SJSA1 (cell line): ENCODE measurements at places on chromosomes 2 and 18. TPM values are rescaled to one million over a fixed set of nuclear protein-coding genes. Genes with fewer than 3 reads are reported as not detected.
A peak's percentile ranks its signal among the peaks of the same experiment; 100 is the strongest.

The COL6A3 gene
- 160 and 243 TPM in 2 replicates for total RNA-seq

The LYG2 gene
- total RNA-seq: not detected in 2 replicates

The ALPG gene
- 0.03 TPM in 1 of 2 replicates, not detected in the other for total RNA-seq

The HRH4 gene
- total RNA-seq: not detected in 2 replicates

The CNDP1 gene
- not detected in 2 replicates for total RNA-seq

The CRYGC gene
- not detected in 2 replicates for total RNA-seq

The DUSP11 gene
- total RNA-seq: 30.3 and 40.4 TPM in 2 replicates

The DSG4 gene
- total RNA-seq: not detected in 2 replicates

- DNase-seq: no peak
Observed at GRCh38 chr2:232276733-232277313, 101.7 kb upstream of the ALPP start.

DNA sequence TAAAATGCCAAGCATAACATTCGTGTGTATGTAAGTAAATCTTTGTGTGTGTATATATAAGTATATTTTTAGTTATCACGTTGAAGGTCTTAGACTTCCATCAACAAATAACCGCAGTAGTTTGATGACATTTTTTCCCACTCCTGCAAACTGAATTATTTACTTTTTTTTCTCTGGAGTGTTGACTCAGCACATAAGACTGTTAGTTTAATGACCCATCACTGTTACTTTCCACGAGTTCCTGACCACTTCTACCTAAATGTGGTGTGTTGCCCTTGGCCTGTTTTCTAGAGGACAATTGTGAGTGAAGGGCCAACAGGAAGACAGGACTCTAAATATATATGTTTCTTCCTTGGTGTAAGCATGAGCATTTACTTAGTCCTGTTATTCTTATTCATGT lies 71.3 kb upstream of the TXNDC2 start:
- peak; percentile 61 for DNase-seq

DNA sequence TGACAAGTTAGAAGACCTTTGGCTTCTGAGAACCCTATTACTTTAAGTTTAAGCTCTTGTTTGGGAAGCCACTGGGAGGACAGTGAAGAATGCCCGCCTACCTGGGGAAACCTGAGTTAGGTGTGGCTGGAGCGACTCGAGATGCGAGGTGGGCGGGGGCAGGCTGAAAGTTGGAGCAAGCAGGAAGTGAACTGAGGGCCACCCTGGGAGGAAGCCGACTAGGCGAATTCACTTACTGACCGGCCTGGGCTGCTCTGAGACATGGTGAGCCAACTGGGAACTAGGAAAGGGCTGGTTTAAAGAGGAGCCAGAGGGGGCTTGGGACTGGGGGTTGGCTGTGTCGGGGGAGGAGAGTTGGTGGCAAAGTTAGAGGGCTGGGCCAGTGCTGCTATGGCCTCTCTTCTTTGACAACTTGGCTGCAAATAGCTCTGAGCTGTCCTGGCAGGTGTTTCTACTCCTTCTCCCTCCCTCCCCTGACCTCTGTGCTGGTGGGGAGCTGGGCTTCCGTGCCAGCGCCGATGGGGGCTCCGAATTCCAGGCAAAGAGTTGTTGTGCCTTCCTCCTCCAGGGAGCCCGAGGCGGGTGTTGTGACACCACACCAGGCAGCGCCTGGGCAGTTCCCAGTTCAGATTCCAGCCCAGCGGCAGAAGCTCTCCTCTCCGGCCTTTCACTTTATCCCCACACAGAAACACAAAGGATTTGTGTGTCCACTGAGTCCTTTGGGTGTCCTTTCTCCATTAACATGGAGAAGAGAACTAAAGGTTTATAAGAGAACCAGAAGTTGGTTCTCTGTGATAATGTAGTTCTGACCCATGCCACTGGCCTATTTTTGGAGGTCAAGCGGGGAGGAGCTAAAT lies at the start of gene VAMP8:
VAMP8 (plus strand) TSS at position 201 of the 857 bp plus-strand sequence; CDS start at position 262, 61 bp downstream.
- DNase-seq: no peak

GRCh38 chr18:74282755-74283554 lies 8.8 kb downstream of the CYB5A start:
- DNase-seq: no peak

- no peak for DNase-seq
Observed at GRCh38 chr2:165058476-165059265, 103.3 kb upstream of the SLC38A11 start.

DNA sequence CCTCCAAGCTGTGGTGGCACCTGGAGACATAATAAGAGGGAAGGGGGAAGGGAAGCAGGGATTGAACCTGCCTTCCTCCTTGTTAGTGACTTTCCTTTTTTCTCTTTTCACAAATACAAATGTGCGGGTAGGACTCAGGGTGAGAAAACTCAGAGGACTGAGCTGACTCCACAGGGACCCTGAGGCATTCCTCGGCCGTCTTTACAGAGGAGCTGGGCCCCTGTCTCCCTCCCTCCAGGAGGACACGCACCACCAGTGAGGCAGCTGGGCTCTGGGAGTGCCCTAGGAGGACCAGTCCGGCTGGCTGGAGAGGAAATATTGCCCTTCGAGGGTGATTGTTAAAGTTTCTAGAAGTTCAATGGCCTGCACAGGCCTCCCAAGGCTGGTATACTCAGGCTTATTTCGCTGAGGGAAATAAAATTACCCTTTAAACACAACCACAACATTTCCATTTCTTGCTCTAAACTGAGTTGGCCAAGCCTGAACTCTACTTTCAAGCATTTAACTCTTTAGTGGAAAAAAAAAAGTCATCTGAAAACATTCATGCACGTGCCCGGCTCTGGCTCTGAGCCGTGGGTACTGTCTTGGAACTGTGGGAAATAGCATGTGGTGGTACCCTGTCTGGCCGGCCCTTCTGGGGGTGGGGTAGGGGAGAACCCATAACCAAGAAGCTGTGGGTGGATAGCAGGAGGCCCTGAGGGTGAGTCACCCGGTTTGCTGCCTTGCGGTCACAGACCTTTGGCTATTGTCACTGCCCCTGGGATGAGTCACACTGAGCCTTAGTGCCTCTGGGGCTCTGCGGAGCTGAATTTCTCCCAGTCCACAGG lies 116.0 kb downstream of the COPS8 start:
- DNase-seq: peak; percentile 98

DNA sequence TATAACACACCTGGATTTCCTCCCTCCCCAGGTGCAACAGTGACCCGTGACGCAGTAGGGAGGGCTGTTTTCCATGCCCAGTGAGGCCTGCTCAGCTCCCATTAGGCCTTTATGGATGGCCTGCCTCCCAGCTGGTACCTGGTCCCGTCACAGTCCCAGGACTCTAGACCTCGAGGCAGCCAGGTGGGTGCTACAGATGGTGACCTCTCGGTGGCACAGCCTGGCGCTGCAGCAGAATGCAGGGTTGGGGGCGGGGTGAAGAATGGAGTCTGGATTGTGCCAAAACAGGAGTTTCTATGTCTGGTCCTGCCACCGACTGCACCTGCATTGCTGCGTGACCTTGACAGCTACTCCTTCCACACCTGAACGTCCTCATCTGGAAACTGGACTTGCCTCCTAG lies 18.0 kb upstream of the YWHAQ start:
- DNase-seq: no peak

DNA sequence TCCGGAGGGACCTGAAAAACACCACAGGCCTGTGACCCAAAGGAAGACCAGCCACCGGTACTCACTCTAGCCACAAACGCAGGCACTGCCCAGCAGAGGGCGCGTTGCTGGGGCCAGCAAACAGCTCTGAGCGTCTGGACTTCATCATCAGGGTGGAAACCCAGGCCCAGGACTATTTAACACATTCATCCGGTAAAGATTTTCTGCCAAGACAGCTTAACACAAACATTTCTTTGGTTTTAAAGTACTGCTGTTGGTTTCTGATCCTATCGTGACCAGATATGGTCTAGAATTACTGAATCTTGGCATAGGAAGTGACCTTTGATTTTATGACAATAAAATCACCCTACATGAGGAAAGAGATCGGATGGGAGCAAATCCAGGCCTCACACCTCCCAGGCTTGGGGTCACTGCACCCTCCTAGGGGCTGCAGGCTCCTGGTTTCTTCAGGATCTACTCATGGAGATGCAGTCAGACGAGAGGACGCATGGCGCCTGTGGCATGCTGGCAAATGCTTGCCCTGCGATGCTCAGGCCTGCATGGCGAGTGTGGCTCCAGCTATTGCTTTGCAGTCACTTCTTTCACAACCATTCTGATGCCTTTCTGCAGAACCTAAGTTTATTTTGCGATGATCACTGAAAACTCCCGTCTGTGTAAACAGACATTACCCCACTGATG lies 130.4 kb downstream of the COL4A4 start:
- peak; percentile 12 for DNase-seq

- DNase-seq: no peak
Observed at GRCh38 chr18:49843778-49844625, 30.7 kb upstream of the ACAA2 start.

DNA sequence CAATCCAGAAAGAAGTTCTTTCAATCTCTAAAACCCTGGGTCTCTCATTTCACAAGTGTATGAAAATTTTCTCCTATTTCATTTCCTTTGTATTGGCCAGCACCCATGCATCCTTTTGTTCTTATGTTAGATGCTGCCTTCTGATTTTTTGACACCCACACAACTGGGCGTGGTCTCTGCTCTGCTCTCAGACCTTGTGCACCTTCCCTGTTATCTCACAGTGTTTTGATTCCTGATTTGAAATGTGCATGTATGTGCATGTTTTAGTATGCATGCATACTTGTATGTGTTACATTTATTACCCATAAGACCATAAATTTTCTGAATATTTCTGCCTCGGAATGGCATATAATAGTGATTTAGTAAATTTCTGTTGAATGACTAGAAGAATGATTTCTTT lies 152.2 kb downstream of the CTNNA2 start:
- no peak for DNase-seq

DNA sequence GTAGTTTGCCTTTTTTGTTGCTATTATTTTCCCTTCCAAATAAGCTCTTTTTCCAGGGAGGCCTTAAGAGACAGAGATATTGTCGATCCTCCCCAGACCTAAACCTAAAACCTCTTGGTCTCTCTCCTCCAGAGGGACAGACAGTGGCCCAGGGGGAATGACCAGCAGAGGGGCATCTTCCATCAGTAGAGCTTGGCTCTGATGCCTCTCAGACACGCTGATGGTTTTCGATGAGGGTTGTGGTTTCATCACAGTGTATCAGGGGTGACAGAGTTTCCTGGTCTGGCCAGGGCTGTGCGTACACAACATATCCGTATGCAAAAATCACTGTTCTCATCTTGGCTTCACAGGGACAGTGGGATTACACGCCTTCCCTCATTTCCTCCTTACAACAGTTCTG lies 68.6 kb downstream of the GATA6 start:
- DNase-seq: no peak

- no peak for DNase-seq
Observed at GRCh38 chr2:59276917-59277316, 1035.8 kb upstream of the FANCL start.

- DNase-seq: no peak
Observed at GRCh38 chr18:58263055-58263957, 219.3 kb downstream of the NEDD4L start.

DNA sequence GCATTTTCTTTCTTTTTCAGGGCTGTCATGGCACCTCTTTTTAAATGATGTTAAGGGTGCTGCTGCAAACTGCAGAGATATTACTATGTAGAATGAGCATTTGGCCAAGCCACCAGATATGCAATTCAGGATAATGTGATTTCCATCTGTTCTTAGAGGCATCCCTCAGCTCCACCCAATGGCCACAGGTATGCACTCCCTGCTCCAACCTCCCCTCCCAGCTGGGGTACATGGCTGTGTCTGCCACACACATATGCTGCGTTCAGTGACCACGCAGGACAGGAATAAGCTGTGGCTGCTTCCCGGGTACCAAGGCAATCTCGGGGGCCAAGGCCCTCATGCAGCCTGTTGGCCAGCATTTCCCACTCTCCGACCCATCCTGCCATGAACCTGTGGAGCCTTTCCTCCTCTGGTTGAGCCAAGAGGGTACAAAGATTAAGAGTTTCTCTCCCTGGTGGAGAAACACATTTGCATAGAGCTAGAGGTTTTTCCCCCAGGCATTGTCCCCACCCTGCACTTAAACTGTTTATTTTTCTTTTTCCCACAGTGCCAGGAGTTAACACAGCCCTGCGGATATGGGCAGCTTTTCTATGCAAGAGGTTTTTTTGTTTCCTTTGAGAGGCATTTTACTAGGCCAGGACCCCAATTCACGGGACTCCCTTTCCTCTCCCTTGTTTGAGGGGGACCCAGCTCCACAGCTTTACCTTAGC lies 147.0 kb downstream of the GCA start:
- no peak for DNase-seq

- no peak for DNase-seq
Observed at GRCh38 chr2:231722721-231723307, 14.5 kb downstream of the PTMA start.

DNA sequence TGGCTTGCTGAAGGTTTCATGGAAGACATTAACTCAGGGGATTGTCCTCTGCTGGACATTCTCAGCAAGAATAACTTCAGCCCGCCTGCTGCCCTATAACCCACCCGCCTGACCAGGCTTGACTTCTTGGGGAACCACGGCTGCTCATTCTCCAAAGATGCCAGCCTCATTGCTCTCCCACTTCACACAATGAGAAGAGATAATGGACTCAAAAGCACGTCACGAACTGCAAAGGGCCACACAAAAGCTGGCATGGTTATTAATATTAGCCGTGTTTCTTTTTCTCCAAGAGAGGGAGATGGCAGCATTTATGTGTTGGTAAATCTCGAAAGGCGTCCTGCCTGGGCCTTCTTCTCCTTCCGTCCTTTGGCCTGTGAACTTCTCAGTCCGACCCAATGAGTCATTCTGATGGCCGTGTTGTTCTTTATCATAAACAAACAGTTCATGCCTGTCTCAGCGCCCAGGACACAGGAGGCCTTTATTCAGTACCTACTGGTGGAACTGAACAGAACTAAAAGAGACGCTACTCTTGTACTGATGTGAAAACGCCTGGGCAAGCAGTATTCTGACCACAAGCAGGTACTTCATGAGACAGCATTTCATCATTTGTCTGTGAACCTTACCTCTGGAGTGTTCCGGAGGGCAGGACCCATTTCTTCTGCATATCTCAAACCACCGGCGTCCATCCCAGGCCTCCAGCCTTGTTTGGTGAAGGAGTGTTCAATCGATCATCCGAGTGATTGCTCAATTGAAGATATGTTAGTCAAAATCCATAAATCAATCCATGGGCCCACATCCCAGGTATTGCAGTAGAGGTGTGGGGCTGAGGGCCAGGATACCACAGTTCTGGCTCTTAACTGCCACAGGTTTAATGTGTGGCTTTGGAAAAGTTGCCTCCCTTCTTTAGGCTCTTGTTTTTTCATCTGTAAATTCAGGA lies 25.1 kb upstream of the KLHL29 start:
- DNase-seq: no peak

GRCh38 chr2:34307636-34308035 lies 708.5 kb upstream of the FAM98A start:
- no peak for DNase-seq

GRCh38 chr2:152322222-152322621 lies 12.8 kb upstream of the FMNL2 start:
- no peak for DNase-seq

- no peak for DNase-seq
Observed at GRCh38 chr2:125310657-125311364, 1285.7 kb downstream of the CNTNAP5 start.

- DNase-seq: no peak
Observed at GRCh38 chr2:147041121-147041494, 803.7 kb upstream of the ACVR2A start.

DNA sequence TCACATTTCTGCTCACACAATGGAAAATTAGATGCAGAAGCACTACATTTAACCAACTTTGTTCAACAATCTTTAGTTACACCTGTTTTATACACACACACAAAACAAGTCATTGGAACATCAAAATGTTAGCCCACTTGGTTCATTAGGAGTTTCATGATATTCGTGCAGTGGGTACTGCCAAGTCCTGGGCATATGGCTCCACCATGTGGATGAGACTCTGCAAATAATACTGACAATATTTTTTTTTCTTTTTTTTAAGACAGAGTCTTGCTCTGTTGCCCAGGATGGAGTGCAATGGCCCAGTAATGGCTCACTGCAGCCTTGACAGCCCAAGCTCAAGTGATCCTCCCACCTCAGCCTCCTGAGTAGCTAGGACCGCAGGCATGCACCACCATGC lies 34.5 kb upstream of the GRB14 start:
- DNase-seq: no peak
